Gastroesophageal sphincter (tissue), 4 donors: ENCODE measurements at places on chromosomes 2 and 18. TPM values are rescaled to one million over a fixed set of nuclear protein-coding genes. Genes with fewer than 3 reads are reported as not detected.

Gene ASPRV1
- total RNA-seq, result 1.4 TPM

Gene RAB11FIP5
- total RNA-seq, result 30.0 TPM

DNA sequence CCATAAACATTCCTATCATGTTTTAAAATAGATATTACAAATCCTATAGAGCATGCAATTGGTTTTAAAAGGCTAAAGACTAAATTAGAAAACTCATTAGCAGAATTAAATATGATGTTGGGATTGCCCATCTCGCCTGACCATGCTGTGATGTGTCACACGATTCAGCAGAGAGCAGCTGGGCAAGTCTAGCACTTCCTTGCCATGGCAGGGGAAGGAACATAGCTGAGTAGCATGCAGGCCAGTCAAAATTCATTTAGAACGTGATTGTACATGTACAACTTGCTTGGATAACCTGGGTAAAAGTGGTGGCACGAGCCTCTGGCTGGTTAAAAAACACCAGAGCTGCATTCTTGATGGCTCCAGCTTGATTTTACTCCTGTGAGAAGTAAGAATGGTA, 81.3 kb downstream of the SCN3A start:
- no peak for ATAC-seq

DNA sequence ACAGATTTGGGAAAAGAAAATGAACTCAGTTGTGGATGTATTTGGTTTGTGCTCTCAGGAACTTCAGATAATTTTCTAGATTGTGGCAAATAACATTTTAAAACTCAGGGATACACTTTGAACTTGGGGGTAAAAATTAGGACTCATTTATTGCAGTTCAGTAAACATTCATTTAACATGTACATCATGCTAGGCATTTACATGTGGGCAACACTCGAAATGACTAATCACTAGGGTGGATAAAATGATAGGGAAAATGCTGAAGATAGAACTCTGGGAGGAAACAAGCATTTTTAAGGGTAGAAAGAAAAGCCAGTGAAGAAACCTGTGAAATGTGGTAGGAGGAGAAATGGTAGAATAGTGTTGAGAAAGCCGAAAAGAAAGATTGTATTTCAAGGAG, 7.8 kb downstream of the FAM117B start:
- ATAC-seq, result no peak

GRCh38 chr2:236215196-236215595, 47.0 kb upstream of the GBX2 start:
- ATAC-seq, result no peak
